ENCODE measurements at places on chromosomes 13 and 19.
A peak's percentile ranks its signal among the peaks of the same experiment; 100 is the strongest.

DNA sequence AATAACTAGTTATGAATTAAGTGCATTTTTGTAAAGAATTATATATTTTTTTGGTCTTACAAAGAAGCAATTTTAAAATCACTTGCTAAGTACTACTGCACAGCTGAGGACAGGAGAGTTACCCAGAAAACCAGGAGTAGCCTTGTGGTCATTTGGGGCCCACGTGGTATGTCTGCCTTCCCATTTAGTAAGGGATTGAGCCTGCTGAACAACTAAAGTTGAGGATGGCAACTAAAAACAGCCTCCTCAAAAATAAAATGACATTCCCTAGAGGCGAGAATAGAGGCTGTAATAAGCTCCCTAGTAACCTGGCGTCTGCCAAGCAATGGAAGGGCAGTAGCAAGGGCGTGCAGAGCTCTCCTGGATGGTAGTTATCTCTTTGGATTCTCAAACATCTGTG lies 36.3 kb downstream of the DOCK9 start:
- DNase-seq: no peak

GRCh38 chr19:6774821-6775707 lies 2.6 kb downstream of the VAV1 start:
- DNase-seq: no peak

DNA sequence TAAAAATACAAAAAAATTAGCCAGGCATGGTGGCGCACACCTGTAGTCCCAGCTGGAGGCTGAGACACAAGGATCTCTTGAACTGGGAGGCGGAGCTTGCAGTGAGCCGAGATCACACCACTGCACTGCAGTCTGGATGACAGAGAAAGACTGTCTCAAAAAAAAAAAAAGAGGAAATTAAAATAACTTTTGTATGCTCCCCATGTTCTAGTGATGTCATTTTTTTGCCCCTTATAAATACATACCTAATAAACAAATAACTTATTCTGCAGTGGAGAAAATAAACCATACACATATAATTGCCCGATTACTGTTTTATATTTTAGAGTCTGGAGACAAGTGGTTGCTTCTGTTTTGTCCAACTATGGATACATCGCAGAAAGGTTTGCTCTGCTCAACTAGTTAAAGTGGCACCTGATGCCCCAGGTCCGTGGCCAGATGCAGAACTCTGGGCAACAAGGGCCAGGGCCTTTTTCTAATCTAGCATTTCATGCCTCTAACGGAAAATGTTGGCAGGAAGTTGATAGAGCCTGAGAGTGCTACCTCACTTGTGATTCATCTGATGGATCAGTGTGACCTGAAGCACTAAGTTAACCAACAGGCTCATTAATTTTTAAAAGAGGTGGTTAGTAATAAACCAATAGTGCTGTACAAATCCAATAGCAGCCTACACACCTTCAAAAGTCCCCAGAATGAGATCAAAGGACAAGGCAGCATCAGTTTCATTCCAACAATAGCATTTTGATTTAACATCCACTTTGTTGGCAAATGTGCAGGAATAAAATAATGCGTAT lies 18.8 kb downstream of the UBE2L5 start:
- DNase-seq: no peak

DNA sequence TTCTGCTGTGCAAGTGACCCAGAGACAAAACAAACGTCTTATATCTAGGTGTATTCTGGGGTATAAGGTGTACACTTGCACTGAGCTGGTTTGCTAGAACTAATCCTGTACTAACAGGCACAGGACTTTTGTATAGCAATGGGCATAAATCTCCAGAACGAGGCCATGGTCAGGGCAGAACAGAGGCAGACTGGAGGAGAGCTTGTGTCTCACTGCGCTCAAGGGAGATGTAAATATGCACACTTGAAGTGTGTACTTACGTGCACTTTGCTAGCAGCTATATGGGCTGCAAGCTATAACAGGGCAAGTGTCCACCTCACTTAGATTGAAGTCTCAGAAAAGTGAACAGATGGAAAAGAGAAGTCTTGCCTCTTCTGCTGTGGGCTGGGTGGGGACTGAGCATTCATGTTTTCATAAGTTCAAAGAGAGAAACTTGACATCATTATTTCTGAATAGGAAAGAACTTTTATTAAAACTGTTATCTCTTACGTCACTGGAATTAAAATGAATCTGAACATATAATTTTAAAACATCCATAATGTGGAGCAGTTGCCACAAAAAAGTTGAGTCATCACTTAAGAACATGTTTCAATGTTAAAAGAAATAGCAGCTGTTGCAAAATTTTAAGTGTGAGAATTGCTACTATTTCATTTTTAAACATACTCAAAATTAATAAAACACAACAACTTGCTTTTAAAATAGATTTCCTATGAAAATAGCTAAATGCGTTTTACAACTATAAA lies 888.3 kb downstream of the PCDH9 start:
- no peak for DNase-seq

GRCh38 chr13:114019367-114019766 lies 45.5 kb upstream of the C13orf46 start:
- DNase-seq: peak; percentile 24

- DNase-seq: no peak
Observed at GRCh38 chr19:13983213-13983889, 22.8 kb downstream of the RFX1 start.

GRCh38 chr19:19388568-19389555 lies 16.6 kb upstream of the GATAD2A start:
- DNase-seq: no peak

DNA sequence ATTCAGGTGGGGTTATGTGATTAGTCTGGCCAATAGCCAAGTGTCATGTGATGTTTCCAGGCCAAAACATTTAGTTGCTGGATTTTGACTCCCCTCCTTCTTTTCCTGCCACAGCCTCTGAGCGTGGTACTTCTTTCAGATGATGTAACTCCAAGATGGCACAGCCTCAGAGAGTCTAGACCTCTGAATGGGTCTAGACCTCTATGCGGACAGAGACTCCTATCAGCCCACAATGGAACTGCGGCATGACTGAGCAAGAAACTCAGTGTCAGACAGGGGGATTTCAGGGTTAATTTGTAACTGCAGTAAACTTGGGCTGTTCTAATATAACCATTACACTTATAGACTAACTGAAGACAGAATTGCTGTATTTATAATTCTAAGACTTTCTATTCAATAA lies 42.6 kb upstream of the ZDHHC20 start:
- DNase-seq: no peak
